C1 segment of cervical spinal cord (tissue), 14 donors: ENCODE measurements at places on chromosomes 6 and 20.

- no peak for DNase-seq
These were observed 63.8 kb upstream of the ATXN1 start for GRCh38 chr6:16824845-16825685.

- DNase-seq = no peak
These were observed 3.7 kb upstream of the MLIP start for GRCh38 chr6:54107470-54108090.

DNA sequence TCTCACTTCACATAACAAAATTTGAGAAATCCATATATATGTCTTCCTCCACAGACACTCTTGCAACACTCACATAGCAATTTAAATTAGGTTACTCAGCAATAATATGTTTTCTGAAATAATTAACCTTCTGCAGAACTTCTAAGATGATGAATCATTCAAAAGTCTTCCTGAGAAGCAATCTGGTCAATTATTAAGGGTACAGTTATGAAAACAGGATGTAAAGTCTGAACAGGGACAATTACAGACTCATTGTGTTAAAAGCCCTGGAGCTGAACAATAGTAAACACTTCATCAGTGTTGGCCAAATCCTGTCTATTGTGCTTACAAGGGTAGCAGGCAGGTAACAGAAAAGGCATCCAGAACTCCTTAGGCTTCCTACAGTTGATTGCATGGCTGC lies 75.4 kb downstream of the FILIP1 start:
- no peak for DNase-seq

DNA sequence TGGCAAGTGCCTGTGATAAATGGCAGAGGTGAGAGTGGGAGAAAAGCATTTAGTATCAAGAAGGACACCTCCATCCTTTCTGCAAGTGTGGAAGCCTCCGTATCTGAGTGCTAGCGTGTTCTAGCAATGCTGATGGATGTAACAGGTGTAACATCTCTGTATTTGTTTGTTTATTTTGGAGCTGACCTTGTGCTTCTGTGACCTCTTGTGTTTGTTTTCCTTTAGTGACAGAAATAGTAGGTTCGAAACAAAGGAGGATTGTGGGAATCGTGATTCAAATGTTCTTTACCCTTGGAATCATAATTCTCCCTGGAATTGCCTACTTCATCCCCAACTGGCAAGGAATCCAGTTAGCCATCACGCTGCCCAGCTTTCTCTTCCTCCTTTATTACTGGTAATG lies 60.4 kb downstream of the SLC22A3 start:
- DNase-seq = no peak

DNA sequence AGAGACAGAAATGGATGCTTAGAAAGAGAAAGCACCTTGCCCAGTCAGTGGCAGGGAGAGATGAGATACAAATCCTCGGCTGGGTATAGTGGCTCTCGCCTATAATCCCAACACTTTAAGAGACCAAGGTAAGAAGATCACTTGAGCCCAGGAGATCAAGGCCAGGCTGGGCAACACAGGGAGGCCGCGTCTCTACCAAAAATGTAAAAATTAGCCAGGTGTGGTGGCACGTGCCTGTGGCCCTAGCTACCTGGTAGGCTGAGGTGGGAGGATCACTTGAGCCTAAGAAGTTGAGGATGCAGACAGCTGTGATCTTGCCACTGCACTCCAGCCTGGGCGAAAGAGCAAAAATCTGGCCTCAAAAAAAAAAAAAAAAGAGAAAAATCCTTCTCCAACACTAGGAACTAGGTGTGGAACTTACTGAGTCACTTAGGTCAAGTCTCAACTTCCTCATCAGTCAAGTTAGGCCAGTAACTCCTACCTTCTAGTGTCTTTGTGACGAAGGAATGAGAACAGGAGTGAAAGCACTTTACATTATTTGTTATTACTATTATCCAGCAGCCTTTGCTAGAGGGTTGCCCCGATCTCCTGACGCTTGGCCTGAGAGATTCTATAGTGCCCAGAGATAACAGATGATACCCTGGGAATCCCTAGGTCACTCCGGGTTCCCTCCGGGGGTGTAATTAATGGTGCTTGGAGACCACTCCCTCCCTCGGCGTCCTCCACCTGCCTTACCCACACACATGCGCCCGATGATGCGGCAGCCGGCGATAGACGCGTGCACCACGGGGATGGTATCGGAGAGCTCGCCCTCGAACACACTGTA lies 918 bp downstream of the EIF6 start:
- no peak for DNase-seq

DNA sequence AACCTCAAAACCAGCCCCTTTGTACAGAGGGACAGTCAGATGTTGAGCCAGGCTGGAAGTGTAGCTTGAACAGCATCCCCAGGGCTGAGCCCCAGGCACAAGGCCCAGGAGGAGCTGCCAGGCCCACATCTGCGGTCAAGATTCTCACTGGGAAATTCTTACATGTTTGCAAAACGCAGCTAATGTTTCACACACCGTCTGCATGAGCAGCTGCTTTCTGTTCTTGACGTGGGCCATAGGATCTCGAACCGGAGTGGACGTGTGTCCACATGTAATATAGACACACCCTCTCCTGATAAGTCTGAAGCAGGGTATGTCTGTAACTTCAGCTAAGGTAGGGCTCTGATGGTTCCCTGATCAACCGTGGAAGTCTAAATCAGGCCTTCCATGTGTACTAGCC lies 41.3 kb upstream of the TRAF3IP2 start:
- no peak for DNase-seq

- DNase-seq = no peak
These were observed 70.4 kb upstream of the SMIM28 start for GRCh38 chr6:138307352-138307751.

- DNase-seq = no peak
These were observed 12.5 kb downstream of the VSTM2L start for GRCh38 chr20:37915434-37915787.

DNA sequence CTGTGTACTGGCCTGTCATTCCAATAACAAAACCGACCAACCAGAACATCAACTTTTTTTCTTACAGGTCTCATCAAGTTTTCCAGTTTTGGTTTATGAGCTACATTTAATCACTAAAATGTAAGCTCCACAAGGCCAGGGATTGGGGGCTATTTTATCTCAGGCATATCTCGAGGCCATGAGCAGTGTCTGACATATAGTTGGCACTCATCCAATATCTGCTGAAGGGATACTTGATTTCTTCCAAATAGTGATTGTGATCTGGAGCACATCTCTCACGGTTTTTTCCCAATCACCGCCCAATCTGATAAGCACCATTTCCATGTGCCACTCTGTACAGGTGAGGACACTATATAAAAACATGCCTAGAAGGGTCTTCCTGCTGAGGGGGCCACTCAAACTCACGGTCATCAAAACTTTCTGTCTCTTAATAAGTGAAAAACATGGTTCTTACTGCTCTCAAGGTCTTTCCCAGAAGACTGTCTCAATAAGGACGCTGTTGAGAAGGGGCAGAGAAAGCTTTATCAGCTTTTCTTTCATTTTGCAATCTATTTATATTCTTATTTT lies 65.5 kb downstream of the MAN1A1 start:
- DNase-seq = no peak

GRCh38 chr6:18262702-18263417 lies 1.5 kb downstream of the DEK start:
- no peak for DNase-seq

- no peak for DNase-seq
These were observed 165.6 kb upstream of the LAMP5 start for GRCh38 chr20:9348747-9349146.

- DNase-seq = no peak
These were observed 91.0 kb downstream of the YTHDF1 start for GRCh38 chr20:63124782-63125580.

DNA sequence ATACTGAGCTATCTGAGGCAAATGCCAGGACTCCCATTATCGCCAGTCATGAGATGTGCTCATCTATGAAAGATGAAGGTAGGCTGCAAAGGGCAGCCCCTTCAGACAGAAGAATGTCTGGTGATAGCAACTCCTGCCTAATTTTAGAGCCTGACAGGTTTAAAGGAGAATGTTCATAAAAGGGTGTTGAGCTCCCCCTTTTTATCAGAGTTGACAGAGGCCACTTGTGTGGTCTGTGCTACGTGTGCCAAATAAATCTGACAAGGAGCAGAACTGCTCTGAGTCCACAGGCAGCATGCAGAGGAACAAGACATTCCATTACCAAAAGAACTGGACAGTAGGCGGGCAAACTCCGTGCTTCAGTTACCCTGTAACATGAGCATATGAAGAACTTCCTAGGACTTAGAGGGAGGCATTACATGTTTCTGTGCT lies 101.8 kb downstream of the PREP start:
- no peak for DNase-seq

GRCh38 chr6:43368259-43369160 lies 937 bp downstream of the ZNF318 start:
- peak; percentile 18 for DNase-seq

- DNase-seq = no peak
These were observed 9.0 kb upstream of the TREM2 start for GRCh38 chr6:41171908-41172307.

GRCh38 chr20:62924442-62925075 lies 1.7 kb downstream of the DIDO1 start:
- no peak for DNase-seq

- DNase-seq = no peak
These were observed 546.9 kb downstream of the GRIK2 start for GRCh38 chr6:101940391-101940790.

DNA sequence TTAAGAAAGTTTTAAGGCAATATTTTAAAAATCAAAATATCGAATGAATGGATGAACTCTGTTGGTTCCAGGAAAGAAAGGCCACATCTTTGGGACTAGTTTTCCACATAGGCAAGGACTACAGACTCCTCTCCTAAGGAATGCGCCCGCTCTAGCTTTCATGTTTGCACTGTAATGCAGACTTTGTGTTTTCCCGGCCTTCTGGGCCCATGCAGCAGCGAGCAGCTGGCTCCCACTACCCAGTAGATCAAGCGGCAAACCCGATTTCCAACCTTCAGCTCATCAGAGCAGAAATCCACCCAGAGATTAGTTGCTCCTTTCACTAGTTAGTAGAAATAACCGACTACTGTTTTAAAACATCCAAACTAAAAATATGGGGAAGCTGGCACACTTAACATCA lies 27.7 kb downstream of the OVOL2 start:
- DNase-seq = no peak

- DNase-seq = no peak
These were observed 19.9 kb upstream of the MUC21 start for GRCh38 chr6:30963641-30964040.

- DNase-seq = no peak
These were observed 90.2 kb downstream of the PRKN start for GRCh38 chr6:162637317-162637716.

DNA sequence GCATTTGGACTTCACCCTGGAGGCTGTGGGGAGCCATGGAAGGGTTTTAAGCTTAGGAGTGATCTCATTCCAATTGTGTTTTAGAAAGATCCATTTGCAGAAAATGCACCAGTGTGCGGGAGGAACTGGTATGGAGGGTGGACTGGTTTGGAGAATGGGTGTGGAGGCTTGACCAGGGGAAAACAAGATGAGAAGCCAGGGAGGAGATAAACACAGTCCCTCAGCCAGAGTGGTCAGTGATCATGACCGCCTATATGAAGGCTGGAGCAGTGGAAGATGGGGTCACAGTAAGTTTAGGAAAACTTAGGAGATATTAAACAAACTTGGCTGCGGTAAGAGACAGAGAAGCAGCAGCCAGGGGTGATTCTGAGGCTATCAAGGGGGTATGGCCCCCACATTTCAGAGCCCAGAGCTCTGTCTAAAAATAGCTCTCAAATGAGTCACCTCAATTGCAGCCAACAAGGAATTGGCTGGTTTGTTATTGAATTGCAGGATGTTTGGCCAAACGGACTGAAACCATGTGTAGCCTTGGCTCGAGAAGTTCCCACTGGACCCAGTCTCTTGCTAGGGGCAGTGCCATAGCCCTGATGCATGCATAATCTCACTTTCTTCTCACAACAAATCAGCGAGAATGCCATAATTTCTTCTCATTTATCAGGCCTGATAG lies 159.9 kb upstream of the TOP1 start:
- DNase-seq = peak; percentile 28

DNA sequence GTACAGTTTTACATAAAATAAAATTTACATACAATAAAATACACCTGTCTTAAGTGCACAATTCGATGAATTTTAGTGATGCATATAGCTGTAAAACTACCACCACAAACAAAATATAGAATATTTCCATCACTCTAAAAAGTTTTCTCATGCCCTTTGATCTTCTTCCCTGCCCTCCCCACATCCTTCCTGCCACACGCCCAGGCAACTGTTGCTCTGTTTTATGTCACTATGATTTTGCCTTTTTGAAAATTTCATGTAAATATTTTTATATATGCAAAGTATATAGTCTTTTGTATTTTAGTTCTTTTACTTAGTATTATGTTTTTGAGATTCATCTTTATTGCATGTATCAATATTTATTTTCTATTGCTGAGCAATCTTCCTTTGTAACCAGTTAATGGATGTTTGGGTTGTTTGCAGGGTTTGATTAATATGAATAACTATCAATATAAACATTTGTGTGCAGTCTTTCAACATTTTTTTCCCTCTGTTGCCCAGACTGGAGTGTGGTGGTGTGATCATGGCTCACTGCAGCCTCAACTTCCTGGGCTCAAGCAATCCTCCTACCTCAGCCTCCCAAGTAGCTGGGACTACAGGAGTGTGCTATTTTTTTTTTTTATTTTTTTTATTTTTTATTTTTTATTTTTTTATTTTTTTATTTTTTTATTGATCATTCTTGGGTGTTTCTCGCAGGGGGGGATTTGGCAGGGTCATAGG lies 23.8 kb upstream of the SAMHD1 start:
- no peak for DNase-seq

DNA sequence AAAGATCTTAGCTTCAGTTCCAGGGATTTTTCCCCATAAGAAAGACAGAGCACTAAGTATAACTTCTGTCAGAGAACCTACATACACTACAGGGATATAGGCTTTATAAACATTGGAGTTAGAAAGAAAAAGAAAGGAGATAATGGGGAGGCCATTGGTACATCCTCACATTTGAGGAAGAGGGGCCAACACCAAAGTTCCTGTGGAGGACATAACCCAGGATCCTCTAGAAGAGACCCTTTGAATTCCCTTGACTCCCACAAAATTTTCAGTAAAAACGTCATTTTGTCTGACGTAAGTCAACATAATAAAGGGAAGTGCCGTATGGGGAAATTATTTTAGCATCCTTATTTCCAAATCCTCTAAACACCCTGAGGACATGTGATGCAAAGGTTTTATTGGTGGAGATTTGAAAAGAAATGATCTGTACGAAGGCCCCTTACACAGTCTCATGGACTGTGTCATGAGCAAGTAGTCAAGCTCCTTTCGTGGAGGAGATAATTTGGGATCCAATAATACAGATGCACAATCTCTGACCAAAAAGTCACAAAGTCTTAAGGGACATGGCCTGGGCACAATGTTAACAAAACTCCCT lies 33.2 kb downstream of the HLA-DRA start:
- DNase-seq = no peak

GRCh38 chr6:11854408-11855165 lies 76.0 kb upstream of the ADTRP start:
- DNase-seq = no peak

- DNase-seq = no peak
These were observed 55.8 kb downstream of the LYRM2 start for GRCh38 chr6:89582669-89583325.

- no peak for DNase-seq
These were observed 170.3 kb upstream of the SOX4 start for GRCh38 chr6:21423106-21423854.

- DNase-seq = no peak
These were observed 22.1 kb downstream of the NRSN1 start for GRCh38 chr6:24148154-24148570.

- DNase-seq = no peak
These were observed 195.1 kb upstream of the SGK1 start for GRCh38 chr6:134512981-134513391.

- no peak for DNase-seq
These were observed 169.4 kb downstream of the ZDHHC14 start for GRCh38 chr6:157550114-157550989.

GRCh38 chr20:49627329-49627761 lies 59.4 kb upstream of the PTGIS start:
- no peak for DNase-seq
